ENCODE measurements at places on chromosomes 1 and 21. TPM values are rescaled to one million over a fixed set of nuclear protein-coding genes. Genes with fewer than 3 reads are reported as not detected.
A peak's percentile ranks its signal among the peaks of the same experiment; 100 is the strongest.

The TGFBR3 gene
- polyA plus RNA-seq: 46.8 TPM

GRCh38 chr1:8752921-8753713 lies 64.3 kb downstream of the RERE start:
- H3K27ac ChIP-seq: no peak overlapping the region
- no peaks in the 10 kb centered on the region for H3K4me1 ChIP-seq
- H3K27me3 ChIP-seq: no peaks in the 10 kb centered on the region
- H3K4me3 ChIP-seq: no peak overlapping the region
- no peaks in the 10 kb centered on the region for H3K36me3 ChIP-seq

GRCh38 chr1:46302641-46303037 lies 777 bp downstream of the LRRC41 start:
- peak overlapping the region; percentile 99 for H3K27ac ChIP-seq
- H3K4me3 ChIP-seq: peak overlapping the region; percentile 87
- peaks cover 27% of the 10 kb centered on the region for H3K4me1 ChIP-seq
- DNase-seq: peak; percentile 55
- H3K27me3 ChIP-seq: no peaks in the 10 kb centered on the region

The IGSF21 gene
- polyA plus RNA-seq: not detected

The BARHL2 gene
- polyA plus RNA-seq: not detected

DNA sequence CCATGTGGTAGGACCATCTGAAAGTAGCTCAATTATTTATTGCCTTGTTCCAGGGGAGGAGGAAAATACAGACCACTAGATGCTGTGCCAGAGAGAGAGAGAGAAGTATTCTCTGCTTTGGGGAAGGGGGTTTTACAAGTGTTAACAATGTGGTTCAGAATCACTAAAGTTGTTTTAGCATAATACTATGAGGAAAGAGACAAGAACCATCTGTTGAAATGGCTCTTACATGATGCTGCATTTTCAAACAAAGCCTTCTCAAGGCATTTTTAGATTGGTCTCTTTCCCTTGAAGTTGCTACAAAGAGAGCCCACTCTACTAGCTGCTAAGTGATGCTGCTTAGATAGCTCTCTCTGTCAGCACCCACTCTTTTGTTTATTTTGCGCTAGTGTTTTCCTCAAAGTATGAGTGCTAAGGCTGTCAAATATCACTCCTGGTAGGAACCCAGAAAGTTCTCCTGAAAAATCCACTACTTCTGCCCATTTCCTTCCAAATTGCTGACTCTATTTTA lies 255.1 kb downstream of the NFIA start:
- H3K4me1 ChIP-seq: peaks cover 14% of the 10 kb centered on the region
- H3K27me3 ChIP-seq: no peaks in the 10 kb centered on the region
- H3K36me3 ChIP-seq: no peaks in the 10 kb centered on the region

The C1orf115 gene
- polyA plus RNA-seq: 42.3 TPM

DNA sequence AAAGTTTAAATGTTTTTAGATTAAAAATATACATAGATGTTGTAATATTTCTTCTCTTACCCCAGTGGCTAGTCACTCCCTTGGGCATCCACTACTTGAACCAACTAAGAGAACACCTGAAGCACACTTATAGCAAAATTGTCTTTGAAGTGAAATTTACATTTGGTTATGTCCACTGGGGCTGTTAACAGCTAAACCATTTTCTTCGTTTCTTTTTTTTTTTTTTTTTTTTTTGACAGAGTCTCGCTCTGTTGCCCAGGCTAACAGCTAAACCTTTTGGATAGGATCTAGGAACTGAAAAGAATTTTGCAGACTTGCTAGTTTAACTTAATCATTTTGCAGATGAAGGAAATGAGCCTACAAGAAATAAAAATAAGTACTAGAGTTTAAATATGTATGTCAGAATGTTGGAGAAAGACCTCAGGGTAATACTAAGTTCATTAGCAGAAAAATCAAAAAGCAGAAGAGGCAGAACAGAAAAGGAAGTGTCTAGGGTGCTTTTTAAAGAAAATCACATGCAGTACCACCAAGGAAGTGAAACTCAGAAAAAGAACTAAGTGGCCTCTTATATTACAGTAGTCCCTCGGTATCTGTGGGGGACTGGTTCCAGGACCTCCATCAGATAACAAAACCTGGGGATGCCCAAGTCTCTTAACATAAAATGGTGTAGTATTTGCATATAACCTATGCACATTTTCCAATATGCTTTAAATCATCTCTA lies 11.8 kb downstream of the DRAM2 start:
- H3K36me3 ChIP-seq: no peaks in the 10 kb centered on the region
- no peak for DNase-seq
- H3K27ac ChIP-seq: no peak overlapping the region
- no peaks in the 10 kb centered on the region for H3K27me3 ChIP-seq
- no peak overlapping the region for H3K4me3 ChIP-seq
- H3K4me1 ChIP-seq: no peaks in the 10 kb centered on the region

- no peaks in the 10 kb centered on the region for H3K36me3 ChIP-seq
- DNase-seq: no peak
- no peak overlapping the region for H3K27ac ChIP-seq
- H3K4me1 ChIP-seq: peaks cover 27% of the 10 kb centered on the region
- no peak overlapping the region for H3K4me3 ChIP-seq
Observed at GRCh38 chr1:58981392-58981791, 197.5 kb upstream of the JUN start.

The TTC3 gene
- polyA plus RNA-seq: 146 TPM

The SYCP1 gene
- not detected for polyA plus RNA-seq

The TTC39A gene
- 18.9 TPM for polyA plus RNA-seq

The DYRK3 gene
- 5.8 TPM for polyA plus RNA-seq

DNA sequence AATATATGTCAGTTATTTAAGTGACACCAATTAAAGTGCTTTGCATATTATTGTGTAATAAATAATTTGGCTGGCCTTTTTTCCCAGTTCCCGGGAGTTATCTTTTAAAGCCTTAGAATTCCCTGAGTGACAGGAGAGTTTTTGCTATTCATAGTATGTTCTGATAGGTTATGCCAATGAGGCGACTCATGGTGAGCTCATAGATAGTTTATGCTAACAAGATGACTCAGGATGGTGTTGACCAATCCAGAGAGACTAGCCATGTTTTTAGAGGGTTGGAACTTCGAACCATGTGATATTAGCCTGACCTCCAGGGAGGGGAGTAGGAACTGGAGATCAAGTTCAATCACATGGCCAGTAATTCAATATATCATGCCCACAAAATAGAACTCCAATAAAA lies 310.8 kb downstream of the USP25 start:
- no peaks in the 10 kb centered on the region for H3K36me3 ChIP-seq
- H3K27ac ChIP-seq: no peak overlapping the region
- H3K4me3 ChIP-seq: no peak overlapping the region
- H3K4me1 ChIP-seq: no peaks in the 10 kb centered on the region

DNA sequence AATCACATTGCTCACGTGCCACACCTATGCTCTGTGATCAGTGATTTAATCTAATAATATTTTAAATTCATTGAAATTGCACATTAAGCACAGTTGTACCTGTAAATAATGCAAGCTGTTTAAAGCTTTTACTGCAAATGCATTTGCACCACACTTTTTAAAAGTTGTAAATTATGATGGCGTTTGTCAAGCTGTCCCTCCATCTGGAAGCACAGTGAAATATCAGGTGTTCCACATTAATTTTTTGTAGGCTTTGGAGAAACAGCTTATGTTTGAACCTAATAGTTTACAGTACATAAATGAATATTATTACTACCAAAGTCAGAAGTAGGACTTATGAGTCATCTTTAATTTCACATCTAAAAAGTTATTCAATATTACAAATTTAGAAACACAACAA lies 3.0 kb upstream of the DPYD start:
- H3K27ac ChIP-seq: no peak overlapping the region
- no peak for DNase-seq
- H3K27me3 ChIP-seq: peaks cover under 1% of the 10 kb centered on the region

DNA sequence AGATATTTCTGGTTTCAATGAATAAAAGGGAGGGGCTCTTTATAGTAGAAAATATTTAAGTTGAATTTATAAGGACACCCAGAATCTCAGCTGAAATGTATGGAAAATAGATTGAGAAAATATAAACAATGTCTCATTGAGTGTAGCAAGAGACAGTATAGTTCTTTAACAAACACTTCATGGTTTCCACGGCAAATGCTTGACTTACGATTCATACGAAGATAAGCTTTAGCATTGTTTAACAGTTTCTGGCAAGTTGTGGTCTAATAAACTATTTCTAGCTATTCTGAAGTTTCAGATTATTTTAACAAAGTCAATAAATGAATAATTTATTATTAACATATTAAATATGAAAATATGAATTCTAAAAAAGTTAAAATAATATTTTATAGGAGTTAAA lies 1419.4 kb downstream of the KCNT2 start:
- DNase-seq: no peak
- no peaks in the 10 kb centered on the region for H3K4me1 ChIP-seq
- H3K27me3 ChIP-seq: no peaks in the 10 kb centered on the region

DNA sequence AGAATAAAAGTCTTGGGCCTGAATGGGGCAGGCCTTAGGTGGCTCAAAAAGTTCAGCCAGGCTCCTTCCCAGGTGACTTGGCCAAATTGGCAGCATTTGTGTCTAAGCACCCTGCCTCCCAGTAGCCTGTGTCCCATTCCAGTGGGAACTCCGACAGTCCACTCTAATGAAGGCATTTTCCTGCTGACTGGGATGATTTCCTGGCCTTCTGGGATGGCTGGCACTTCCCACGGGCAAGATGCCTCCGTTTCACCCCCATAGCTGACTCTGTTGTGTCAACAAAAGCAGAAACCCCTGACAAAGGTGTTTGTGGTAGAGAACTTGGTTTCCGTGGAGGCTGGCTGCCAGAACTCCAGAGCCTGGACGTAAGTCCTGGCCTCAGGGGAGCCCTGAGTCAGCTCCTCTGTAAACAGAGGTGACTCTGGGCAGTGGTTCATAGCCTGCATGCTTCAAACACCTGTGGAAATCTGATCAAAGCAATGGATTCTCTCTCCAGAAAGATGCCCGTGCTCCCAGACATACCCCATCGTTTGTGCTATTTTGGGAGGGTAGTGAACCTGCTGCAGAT lies 36.6 kb downstream of the WNT3A start:
- no peak overlapping the region for H3K4me3 ChIP-seq
- no peaks in the 10 kb centered on the region for H3K36me3 ChIP-seq
- peaks cover 23% of the 10 kb centered on the region for H3K27me3 ChIP-seq
- no peaks in the 10 kb centered on the region for H3K4me1 ChIP-seq
- no peak overlapping the region for H3K27ac ChIP-seq

- H3K27me3 ChIP-seq: no peaks in the 10 kb centered on the region
- no peak overlapping the region for H3K27ac ChIP-seq
- no peak for DNase-seq
Observed at GRCh38 chr1:6691507-6691906, 10.1 kb downstream of the DNAJC11 start.

GRCh38 chr1:205172729-205173366 lies 38.7 kb downstream of the DSTYK start:
- H3K27ac ChIP-seq: peak overlapping the region; percentile 23
- peaks cover 3% of the 10 kb centered on the region for H3K4me1 ChIP-seq
- no peak overlapping the region for H3K4me3 ChIP-seq
- no peaks in the 10 kb centered on the region for H3K36me3 ChIP-seq
- no peaks in the 10 kb centered on the region for H3K27me3 ChIP-seq

The PLA2G5 gene
- 29.4 TPM for polyA plus RNA-seq

The MRPL37 gene
- 91.6 TPM for polyA plus RNA-seq

DNA sequence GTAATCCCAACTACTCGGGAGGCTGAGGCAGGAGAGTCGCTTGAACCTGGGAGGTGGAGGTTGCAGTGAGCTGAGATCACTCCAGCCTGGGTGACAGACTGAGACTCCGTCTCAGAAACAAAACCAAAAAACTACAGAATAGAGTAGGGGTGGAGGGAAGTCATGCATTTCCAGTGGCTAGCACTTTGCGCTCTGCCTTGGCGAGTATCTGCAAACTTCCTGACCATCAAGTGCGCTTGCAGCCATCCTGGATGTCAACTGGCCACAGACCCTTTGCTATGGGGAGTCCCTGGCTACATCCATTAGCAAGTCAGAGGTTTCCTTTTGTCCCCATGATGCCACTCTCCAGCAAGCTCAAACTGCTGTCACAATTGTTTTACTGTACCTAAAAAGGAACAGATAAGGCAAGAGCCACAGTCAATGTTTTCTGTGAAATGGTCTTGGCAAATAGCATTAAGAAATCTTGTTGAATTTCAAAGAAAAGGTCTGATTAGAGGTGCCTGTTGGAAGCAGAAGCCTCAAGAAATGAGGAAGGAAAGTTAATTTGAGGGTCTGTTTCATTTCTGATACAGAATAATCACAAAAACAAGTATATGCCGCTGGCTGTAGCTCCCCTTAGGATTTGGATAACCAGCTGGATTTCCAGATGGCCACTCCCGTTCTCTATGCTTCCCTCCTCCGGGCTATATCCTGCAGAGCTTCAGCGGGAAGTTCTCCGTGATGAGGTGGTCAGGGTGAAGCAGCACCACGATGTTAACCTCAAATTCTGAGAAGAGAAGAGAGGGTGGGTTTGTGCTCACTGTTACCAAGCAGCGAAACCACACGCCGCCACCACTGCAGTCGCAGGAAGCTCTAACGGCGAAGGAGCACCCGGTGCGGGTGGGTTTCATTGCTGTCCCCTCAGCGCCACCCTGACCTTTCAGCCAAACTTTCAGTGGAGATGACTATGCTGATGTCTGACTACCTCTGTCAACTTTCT lies 42.0 kb downstream of the VPS26C start:
- H3K4me3 ChIP-seq: no peak overlapping the region
- no peaks in the 10 kb centered on the region for H3K4me1 ChIP-seq
- H3K27ac ChIP-seq: no peak overlapping the region
- H3K27me3 ChIP-seq: no peaks in the 10 kb centered on the region
- no peaks in the 10 kb centered on the region for H3K36me3 ChIP-seq
- DNase-seq: no peak
